Activated T-helper 9 cell treated with anti-CD3 and anti-CD28 coated beads, Interleukin-2, amount 50 U/mL, for 16 hours (primary cell): ENCODE measurements at places on chromosomes 4 and X.

DNA sequence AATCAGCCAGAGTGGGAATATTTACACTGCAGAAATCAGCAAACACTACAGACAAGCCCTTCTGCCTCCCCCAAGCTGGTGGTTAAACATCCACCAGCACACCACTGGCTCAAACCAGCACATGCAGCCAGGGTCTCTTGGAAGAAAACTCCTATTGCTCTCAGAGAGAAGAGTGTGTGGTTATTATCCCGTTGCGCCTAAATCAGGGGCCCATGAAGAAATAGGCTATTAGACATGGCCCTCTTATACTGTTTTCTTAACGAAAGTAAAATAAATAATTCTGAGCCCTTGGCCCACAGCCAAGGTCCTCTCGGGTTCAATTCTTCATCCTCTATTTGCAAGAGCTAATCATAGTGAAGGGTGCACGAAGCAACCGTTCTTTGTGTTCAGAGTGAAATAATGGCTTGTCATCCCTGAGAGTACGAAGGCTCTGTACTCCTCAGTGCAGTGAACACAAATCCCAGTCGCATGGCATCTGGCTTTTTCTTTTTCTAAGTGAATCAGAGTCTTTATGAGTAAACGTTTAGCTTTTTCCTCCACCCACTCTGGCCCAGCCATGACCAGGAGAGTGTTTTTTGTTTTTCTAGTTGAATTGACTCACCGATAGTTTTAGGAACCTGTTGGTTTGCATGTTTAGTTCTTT, 33.4 kb upstream of the RBM47 start:
- DNase-seq: peak; percentile 12

- no peak for DNase-seq
Observed at GRCh38 chr4:185515248-185515647, 20.1 kb downstream of the PDLIM3 start.

DNA sequence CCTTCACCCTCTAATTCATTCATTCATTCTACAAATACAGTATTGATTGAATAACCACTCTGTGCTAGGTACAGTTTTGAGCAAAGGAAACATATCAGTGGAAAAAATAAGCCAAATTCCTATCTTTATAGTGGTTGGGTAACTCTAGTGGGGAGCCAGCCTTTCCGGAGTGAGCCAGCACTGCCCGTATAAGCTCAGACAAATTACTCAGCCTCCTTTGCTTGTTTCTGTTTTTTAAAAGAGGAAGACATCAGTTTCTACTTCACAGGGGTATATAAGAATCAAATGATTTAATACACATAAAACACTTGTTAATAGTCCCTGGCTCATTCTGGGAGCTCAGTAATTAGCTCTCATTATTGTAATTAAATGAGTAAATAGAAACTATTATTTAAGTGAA, 238.2 kb upstream of the MAD2L1 start:
- DNase-seq: no peak

DNA sequence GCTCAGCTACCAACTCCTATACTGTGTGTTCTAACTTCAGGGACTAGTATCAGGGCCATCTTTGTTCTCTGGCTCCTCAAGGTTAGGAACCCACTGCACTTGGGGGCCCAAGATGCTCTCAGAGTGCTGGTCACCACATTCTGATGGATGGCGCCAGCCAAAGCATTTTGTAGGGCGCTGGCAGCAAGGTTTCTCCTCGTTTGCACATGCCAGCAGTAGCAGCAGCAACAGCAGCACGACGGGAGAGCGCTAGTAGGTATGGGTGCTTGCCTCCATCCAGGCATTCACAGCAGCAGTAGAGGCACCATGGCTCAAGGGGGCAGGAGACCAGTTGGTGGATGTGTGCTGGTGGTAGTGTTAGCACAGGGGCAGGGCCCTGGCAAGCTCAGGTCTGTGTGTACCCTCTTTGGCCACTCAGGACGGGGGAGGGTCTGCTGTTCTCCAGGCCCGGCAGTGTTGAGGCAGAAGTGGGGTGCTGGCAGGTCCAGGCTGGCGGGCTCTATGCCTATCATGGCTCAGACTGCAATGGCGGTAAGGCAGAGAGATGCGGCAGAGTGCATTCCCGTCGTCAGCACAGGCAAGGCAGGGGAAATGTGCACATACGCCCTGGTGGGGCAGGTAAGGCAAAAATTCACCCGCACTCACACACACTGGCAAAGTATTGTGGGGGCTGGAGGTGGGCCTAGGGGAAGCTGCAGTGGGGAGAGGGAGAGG, 56.6 kb downstream of the SERPINA7 start:
- no peak for DNase-seq

DNA sequence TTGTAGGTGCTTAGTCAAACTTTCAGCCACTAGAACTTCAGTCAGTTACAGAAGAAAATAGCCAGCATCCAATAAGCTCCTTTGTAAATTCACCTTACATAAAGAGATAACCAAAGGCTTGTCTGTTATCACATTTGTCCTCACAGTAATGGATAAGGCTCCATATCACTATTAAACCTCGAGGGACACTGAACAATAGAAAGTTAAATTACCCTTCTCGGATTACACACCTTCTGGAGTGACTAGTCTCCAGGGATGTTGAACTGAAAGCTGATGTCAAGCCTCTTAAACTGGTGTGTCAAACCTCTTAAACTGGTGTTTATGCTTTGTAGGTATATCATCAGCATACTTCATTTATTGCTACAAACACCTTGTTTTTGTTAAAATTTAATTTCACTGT, 639.0 kb downstream of the CENPC start:
- DNase-seq: no peak

DNA sequence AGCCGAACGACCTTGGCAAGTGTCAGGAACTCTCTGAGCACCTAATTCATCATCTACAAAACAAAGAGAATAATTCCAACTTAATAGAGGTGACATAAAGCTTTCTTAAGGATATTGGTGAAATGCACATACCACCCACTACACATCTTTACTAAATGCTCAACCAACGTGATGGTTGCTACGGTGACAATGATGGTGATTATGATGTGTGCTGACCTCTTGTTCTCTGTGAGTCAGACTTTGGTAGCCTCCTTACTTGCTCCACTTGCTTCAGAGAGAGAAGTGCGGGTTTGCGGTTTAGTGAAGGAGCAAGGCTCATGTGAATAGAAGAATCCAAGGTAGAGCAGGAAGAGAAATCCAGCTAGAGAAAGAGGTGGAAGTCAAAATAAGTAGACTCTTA, 52.8 kb upstream of the CLNK start:
- no peak for DNase-seq

- no peak for DNase-seq
Observed at GRCh38 chr4:66852843-66853242, 692.5 kb downstream of the CENPC start.

DNA sequence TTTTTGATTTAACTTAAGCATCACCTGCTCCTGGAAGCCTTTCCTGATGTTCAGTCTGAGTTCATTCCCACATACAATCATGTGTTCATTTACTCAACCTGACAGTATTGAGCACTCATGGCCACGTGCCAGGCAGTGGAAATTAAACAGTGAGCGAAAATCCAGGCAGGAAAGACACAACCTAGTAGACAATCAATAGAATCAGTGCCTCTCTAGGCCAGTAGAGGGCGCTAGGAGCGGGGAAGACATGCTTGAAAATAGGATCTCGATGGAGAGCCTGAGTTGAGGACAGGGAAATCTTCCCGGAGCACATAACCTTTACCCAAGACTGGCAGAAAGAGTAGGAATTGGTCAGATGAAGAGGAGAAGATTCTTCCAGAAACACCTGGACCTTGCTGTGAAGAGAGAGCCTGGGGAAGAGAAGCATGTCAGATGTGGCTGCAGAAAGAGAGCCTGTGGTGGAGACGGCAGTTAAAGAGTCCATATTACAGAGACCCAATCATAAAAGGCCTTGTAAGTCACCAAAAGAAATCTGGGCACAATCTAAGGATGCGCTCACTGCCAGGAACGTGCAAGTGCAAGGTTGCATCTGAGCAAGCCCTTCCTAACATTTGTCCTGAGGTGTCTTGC, 103.5 kb downstream of the LDB2 start:
- no peak for DNase-seq

GRCh38 chr4:166839615-166840251, 394.6 kb downstream of the SPOCK3 start:
- no peak for DNase-seq

DNA sequence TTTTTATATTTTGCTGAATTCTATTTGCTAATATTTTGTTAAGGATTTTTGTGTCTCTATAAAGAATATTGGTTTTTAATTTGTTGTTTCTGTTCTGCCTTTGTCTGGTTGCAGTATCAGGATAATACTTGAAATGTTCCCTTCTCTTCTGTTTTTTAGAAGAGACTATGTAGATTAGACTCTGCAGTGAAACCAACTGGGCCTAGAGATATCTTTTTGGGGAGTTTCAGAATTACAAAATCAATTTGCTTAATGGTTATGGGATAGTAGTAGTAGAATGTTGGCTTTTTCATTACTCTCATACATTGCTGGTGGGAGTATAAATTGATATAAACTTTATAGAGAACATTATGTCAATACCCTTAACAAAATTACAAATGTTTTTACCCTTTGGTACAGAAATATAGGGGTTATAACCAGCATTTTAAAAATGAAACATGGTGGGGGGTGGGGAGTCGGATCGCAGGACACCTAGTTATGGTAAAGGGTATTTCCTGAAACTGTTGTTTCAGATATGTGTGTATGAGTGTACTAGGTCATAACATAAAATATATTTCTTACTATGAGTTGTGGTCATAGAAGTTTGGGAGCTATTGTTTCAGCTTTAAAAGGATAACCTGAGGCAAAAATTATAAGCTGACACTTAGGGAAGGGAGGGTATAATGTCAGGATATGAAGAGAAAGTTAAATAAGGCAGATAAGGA, 29.0 kb downstream of the CLOCK start:
- no peak for DNase-seq

DNA sequence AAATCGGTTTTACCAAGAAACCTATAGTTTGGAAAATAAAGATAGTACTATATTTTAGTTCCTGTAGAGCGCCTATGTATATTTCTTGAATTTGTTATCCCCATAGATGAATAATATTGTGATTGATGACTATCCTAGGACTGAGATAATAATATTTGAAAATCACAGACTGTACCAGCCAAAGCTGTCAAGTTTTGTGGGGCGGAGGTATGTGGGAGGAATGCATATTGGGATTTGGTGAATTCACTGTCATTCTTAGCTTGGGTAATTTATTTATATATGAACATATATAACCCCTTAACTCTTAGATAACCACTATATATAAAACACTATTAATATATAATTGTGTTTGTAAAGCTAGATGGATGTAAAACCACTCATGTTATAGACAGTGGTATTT, 205.5 kb upstream of the ARSJ start:
- DNase-seq: no peak

- no peak for DNase-seq
Observed at GRCh38 chrX:12583543-12583942, 207.7 kb upstream of the PRPS2 start.

GRCh38 chr4:75821966-75822365, 80.3 kb downstream of the PPEF2 start:
- DNase-seq: no peak

GRCh38 chr4:3249711-3250437, 915 bp downstream of the MSANTD1 start:
- no peak for DNase-seq

DNA sequence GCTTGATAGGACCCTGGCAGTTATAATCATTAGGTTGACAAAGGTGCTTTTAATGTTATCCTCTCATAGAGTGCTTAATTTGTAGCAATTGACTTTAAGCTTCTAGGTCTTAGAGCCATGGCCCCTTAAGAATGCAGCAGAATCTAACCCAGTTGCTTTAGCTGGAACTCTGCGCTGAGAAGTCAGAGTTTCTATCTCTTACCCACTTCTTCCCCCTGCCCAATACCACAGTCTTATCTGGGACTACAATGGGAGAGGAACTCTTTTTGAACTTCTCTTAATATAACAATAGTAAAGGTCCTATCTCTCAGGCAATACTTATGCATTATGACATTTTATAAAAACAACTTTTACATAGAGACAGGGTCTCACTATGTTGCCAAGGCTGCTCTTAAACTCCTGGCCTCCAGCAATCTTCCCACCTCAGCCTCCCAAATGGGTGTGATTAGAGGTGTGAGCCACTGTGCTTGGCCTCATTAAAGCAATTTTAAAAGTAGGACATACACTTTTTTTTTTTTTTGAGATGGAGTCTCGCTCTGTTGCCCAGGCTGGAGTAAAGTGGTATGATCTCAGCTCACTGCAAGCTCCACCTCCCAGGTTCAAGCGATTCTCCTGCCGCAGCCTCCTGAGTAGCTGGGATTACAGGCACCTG, 1.8 kb downstream of the TLR10 start:
- no peak for DNase-seq

DNA sequence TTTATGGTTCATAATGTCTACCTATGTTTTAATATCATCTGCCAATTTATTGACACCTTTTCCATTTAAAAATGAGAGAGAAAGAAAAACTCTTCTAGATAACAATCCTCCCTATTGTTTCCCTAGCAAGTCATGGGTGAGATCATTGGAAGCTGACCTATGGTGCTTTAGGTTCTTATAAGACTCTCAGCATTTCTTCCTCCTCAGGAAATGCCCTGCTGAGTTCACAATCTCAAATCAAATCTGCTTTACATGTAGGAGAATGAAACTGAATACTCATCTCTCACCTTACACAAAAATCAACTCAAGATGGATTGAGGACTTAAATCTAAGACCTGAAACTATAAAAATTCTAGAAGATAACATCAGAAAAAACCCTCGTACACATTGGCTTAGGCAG, 267.4 kb downstream of the RAPGEF2 start:
- DNase-seq: no peak

DNA sequence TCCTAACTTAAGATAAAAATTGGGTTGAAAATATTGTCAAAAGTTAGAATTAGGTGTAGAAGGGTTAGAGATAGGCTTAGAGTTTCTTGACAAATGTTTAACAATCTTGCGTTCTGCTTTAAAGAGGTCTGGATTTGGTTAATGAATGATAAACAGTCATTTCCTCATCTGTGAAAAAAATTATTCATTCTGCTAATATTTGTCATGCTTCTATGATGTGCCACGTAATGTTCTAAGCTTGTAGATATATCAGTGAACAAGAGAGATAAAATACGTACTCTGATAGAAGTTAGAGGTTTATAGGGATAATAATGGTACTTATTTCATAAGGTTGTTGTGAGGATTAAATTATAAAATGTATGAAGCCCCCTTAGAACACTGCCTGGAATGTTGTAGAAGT, 443.0 kb upstream of the GALNT7 start:
- DNase-seq: no peak

DNA sequence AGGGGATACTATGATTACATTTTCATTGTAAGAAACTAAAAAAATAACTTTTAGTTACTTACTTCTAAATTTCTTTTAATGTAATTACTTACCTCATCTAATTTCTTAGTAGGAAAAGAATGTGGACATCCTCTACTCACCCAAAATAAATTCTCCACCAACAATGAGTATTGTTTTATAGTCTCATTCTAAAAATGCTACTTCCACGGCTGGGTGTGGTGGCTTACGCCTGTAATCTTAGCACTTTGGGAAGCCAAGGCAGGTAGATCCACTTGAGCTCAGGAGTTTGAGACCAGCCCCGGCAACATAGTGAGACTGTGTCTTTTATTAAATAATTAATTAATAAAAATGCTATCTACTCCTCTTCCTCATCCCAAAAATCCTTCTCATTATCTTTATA, 99.8 kb downstream of the PPA2 start:
- no peak for DNase-seq
